ENCODE measurements at places on chromosomes 3 and 15.

- H3K4me3 ChIP-seq = no peak overlapping the region
- DNase-seq = no peak
- H3K27me3 ChIP-seq = no peaks in the 10 kb centered on the region
Observed at GRCh38 chr3:30082652-30083051, 523.7 kb upstream of the TGFBR2 start.

DNA sequence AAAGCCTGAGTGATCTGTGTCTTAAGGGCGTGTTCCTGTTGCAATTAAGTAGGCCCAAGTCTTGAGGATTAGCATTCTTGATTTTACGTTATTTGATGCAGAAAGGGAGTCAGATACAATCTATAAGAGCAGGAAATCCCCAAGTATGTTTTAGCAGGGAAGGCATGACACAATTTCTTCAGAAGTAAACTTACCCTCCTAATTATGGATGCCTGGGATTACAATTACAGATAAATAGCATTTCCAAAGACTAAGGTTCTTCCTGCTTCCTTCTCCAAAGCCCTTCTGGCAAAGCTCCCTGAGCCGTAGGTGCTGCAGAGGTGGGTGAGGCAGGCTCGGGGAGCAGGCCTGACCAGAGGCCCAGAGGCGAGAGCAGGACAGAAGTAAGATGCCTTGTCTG lies 34.9 kb upstream of the ST6GAL1 start:
- H3K27ac ChIP-seq = no peak overlapping the region
- no peak for DNase-seq
- H3K36me3 ChIP-seq = no peaks in the 10 kb centered on the region
- H3K4me1 ChIP-seq = peaks cover 4% of the 10 kb centered on the region
- no peaks in the 10 kb centered on the region for H3K27me3 ChIP-seq

DNA sequence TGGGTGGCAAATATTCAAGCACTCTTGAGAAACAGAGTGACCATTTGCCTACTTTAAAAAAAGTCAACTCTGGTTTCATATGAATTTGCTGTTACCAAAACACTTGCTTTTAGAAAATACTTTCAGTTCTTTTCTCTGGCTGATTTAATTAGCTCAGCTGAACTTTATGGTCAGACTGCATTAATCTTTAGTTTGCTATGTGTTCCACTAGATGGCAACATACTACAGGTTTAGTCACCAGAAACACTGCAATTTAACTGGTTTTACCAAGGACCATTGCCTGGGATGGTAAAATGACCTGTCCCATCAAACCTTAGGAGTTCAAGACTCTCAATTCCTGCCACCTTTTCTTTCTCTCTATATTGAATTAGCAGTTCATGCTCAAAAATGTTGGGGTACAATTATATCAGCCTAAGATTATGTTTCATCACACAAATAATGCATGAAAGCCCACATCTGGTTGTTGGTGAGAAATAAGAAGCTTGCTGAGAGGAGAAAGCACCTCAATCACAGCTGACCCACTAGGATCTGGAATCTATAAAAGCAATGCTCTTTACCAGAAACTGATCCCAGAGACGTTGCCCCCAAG lies 14.2 kb downstream of the EIF4E3 start:
- no peaks in the 10 kb centered on the region for H3K36me3 ChIP-seq
- DNase-seq = peak; percentile 56
- H3K4me3 ChIP-seq = no peak overlapping the region
- H3K4me1 ChIP-seq = no peaks in the 10 kb centered on the region
- no peaks in the 10 kb centered on the region for H3K27me3 ChIP-seq

DNA sequence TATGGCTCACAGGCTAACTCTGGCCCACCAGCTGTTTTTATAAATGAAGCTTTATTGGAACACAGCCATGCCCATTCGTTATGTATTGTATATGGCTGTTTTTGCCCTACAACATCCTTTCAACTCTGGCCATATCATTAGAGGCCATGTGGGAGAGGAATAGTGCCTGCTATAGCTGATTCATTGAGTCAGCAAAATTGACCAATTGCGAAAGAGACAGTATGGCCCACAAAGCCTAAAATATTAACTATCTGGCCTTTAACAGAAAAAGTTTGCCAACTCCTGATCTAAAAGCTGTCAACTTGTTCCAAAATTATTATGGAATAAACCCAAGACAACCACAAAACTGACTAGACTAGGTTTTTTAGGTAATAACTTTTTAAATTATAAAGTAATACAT lies 1.4 kb downstream of the NR1I2 start:
- no peaks in the 10 kb centered on the region for H3K4me1 ChIP-seq
- no peaks in the 10 kb centered on the region for H3K36me3 ChIP-seq
- no peaks in the 10 kb centered on the region for H3K27me3 ChIP-seq
- no peak for DNase-seq
- H3K4me3 ChIP-seq = no peak overlapping the region

- no peaks in the 10 kb centered on the region for H3K4me1 ChIP-seq
- no peaks in the 10 kb centered on the region for H3K36me3 ChIP-seq
- no peak for DNase-seq
- no peak overlapping the region for H3K4me3 ChIP-seq
- no peaks in the 10 kb centered on the region for H3K27me3 ChIP-seq
Observed at GRCh38 chr3:41693799-41694198, 268.1 kb downstream of the ULK4 start.
